ENCODE measurements at places on chromosomes 3 and 15. TPM values are rescaled to one million over a fixed set of nuclear protein-coding genes. Genes with fewer than 3 reads are reported as not detected.

Gene ACTC1
- 22.1 TPM for total RNA-seq

Gene TTC23
- 13.3 TPM for total RNA-seq

Gene SPINK8
- total RNA-seq, result not detected

DNA sequence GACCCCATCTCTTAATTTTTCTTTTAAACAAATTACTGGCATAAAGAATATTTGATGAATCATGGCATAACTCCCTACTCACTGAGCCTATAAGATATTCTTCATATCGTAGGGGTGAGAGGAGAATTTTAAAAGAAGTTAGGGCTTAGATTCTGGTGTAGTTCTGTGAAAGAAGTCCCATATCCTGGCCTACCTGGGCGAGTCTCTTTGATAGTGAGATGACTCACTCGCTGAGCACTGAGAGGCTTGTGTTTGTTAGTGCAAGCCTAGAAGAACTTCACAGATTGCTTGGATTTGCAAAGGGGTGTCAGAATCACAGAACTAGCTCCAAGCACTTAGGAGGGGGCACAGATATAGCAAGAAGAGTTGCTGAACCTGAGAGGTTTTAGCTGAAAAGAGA is 133.8 kb upstream of the TMC3 start:
- no peak for DNase-seq

- no peak for DNase-seq
Measured at GRCh38 chr3:15453501-15453900, 26.1 kb downstream of the EAF1 start.

- DNase-seq, result no peak
Measured at GRCh38 chr15:98730860-98731711, 82.7 kb downstream of the IGF1R start.

GRCh38 chr15:81336568-81336967 is 12.6 kb upstream of the STARD5 start:
- peak; percentile 41 for DNase-seq

GRCh38 chr3:129366312-129366831 is 62.1 kb downstream of the EFCAB12 start:
- DNase-seq, result no peak

DNA sequence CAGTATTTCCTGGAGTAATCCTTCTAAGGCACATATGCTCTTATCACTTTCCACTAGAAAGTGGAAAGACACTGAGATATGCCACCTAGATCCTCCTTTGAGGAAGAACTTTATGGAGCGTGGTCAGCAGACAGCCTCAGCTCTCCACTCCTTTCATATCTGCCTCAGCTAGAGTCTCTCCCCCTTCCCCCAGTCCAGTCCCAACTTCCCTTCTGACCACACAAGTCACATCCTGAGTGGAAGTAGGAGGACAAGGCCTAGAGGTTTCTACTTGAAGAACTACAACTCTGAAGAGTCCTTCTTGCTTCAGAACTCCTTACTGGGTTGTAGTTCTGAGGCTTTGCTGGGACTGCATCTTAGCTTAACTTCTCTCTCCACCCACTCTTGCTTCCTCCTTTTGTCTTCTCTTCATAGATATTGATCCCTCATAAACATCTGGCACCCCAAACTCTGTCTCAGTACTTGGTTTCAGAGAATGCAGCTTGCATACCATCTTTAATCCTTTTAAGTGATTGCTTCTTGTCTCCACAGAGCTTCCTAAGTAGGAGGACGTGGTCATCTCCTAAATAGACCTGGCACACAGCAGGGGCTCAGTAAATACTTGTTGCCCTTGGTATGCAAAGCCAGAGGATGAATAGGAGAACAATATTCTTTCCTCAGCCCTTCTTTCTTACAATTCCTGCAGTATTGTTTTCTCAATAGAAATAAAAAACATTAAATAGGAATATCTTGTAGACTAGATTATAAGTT is 109.6 kb downstream of the OXSM start:
- DNase-seq, result no peak

DNA sequence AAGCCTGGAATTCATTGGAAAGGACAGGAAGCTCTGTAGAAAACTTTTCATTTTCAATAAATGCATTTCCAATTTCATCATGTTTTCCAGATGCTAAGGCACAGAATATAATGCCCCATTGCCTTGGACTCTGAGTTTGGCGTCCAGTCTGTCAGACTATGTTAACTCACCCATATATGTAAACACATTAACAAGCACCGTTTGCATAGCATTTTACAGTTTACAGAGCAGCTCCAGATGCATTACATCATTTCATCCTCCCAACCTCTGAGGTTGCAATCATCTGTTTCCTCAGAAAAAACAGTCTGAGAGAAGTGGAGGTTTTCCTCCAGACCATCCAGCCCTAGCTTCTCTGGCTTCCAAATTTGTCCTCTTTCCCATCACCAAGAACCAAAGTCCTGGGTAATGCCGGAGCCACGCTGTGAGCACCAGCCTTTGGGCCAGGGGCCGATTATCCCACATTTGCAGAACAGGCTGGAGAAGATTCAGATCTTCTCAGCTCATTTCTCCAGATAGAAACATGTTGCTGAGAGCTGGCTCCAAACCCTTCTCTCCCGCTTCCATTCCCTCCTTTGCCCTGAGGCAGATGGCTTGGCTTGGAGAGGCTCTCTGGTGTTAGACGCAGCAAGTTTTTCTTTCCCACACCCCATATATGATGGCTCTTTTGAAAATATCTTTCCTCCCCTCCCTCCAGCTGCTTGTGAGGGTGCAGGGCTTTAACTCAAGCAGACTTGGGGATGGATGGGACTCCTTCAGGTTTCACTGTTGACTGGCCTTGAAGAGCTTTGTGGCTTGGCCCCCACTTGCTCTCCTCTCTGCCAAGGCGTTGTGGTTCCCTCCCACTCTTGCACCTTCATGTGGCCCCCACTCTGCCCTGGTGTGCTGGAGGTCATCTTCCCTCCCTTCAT is 26.0 kb downstream of the CYP19A1 start:
- no peak for DNase-seq

GRCh38 chr15:59410391-59410896 is 27.5 kb upstream of the FAM81A start:
- no peak for DNase-seq

Measured in HFFc6 (cell line).